GM12891 (cell line): ENCODE measurements at places on chromosomes 2 and 18.

- no peak for DNase-seq
Measured at GRCh38 chr2:168731002-168731401, 71.4 kb upstream of the NOSTRIN start.

- no peak for DNase-seq
Measured at GRCh38 chr18:46702471-46702870, 45.5 kb upstream of the LOXHD1 start.

DNA sequence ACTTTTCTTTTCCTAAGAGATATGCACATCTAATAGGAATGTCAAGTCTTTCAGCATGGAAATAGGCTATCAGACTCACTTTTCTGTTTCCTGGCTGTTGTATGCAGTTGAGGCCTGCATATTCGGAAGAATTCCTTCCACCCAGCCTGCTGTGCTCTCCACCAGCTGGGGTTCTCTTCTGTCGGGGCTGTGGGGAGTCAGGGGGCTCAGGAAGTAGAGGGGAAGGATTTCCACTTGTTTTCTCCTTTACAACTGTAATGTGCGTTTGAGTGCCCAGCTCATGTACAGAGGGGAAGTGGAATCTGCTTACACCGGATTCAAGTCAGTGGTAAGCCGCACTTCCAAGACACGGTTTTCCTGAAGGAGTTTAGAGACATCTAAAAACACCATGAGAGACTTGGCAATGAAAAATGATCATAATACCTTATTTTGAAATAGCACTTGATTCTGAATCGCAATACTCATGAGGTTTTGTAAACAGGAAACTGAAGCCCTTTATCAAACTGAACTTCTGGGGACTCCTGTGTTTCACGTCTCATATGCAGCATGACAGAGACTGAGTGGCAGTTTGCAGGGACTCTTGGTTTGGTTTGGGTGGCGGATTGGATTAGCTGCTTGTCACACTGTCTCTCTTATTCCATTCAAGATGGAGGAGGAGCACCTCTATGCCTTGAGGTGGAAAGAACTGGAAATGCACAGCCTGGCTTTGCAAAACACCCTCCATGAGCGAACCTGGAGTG, 90.4 kb downstream of the MTCL1 start:
- DNase-seq = no peak

DNA sequence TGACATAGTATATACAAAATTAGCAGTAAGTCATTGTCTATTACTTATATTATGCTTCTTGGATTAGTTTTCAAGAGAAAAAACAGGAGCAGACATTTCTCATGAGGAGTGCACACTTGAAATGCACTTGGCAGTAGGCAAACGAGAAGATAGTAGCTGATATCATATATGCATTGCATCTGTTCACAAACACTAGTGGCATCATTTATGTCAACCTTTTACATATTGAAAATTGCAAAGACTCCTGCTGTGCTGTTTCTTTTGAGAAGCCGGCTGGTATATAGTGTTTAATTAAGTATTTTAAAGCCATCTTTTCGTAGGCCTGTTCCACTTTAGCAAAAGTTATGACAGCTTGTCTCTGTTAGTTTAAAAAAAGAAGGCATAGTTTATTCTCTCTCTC, 58.4 kb upstream of the SLC8A1 start:
- no peak for DNase-seq

GRCh38 chr2:179234658-179235240, 29.9 kb downstream of the SESTD1 start:
- no peak for DNase-seq

GRCh38 chr18:57890266-57890665, 87.2 kb upstream of the ATP8B1 start:
- DNase-seq = no peak
